ENCODE measurements at places on chromosomes 5 and 9.

DNA sequence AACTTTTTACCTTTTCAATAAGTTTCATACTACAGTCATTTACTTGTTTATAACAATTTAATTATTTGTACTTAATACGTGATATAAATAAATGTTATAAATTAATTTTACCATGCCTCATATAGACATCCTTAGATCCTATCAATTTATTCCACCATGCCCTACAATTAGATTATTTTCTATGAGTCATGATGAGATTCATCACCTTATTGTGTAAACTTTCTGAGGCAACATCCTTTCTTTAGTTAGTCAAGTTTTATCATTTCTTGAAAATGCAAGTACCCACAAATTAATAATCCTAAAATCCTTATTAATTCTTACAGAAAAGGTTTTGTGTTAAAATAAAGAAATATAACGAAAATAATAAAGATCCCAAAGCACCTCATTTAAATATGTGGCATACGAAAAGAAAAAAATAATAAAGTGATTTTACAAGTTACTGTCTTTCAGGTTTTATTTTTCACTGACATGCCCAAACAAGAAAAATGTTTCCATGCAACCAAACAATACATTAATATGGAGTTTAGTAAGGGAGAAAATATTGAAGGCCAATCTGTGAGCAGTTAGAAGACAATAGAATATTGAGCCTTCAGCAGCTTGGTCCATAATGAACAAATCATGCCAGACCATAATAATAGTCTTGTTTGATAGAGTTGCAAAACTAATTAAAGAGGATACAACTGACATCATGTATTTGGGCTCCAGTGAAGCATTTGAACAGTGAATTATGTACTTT lies 188.7 kb upstream of the MRPS30 start:
- DNase-seq, result no peak

- DNase-seq, result no peak
Observed at GRCh38 chr9:133735415-133735775, 2.8 kb downstream of the SARDH start.

DNA sequence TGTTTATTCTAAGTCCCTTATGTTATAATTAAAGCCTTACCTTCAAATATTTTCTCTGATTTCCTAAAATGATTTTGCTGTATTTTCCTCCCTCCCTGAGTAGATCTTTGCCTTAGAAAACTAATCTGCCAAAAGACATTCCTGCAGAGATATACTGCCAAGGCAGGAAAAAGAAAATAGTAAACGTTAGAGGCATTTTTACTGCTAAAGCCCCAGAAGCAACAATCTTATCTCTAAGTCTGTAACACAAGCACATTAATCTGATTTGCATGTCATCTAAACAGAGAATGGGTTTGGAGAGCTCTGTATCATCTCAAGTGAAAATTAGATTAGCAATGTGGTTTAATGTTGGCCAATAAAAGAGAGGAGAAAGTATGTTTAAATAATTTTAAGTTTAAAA lies 847.7 kb downstream of the MAT2B start:
- DNase-seq, result no peak

DNA sequence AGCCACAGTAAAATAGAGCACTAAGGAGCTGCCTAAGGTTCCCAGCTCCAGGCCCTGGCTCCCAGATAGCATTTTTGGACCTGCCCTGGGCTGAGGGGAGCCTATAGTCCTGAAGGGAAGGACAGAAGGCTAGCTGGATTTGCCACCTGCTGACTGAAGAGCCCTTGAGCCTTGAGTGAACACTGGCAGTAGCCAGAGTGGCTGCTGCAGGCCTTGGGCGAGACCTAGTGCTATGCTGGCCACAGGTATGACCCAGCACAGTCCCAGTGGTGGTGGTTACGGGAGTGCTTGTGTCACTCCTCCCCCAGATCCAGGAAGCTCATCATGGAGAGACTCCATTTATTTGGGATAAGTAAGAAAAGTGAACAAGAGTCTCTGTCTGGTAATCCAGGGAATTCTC lies 10.3 kb upstream of the STX17 start:
- no peak for DNase-seq

DNA sequence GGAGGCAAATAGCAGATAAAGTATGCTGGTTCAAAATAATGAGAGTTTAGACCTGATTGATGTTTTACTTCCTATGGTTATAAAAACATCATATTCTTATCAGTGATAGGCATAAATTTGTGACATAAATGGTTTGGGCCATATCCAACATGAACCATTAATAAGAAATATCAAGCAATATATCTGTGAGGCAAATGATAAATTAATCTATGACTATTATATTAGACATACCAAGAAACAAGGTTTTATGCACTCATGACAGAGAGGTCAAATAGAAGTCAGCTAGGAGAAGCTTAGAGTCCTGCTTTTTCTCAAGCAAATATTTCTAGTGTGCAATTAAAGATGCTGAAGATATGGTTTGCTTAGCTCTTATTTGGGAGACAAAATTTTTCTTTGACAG lies 10.4 kb downstream of the SMIM3 start:
- no peak for DNase-seq

GRCh38 chr9:125121146-125121545 lies 22.2 kb downstream of the SCAI start:
- no peak for DNase-seq

DNA sequence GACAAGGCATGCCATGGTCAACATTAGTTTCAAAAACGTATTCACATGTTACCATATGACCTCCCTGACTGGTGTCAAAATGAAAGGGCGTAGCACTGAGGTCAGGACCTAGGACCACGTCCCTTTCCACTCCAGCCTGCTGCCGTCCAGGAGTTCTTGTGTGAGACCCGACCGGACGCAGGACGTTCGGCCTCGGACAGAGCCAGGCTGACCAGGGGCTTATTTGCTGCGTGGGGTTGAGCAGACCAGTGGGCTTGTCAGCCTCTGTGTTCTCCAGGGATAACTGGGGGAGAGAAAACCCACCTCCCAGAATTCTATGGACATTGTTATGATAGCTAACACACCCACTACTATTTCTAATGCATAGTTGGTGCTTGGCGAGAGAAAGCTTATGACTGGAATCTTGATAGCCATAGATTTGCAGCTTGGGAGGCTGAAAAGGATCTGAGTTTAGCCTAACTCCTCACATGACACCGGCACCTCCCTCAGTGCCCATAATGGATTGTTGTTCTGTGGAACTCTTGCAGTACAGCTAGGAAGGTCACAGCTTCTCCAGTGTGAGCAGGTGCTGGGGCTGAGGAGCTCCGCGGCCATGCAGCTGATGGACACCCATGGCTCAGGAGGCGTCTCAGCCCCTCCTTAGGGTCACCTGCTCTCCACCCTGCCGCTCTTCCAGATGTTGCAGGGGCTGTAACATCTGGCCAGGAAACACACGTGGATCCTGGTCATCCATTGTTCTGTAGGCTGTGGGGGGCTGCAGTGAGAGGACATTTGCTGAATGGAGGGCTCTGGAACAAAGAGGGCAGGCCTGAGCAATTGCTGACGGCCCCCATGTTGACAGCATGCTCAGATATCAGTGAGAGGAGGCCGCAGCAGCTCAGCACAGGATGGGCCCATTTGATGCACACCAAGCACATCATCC lies 368.4 kb downstream of the IRX2 start:
- DNase-seq, result no peak

DNA sequence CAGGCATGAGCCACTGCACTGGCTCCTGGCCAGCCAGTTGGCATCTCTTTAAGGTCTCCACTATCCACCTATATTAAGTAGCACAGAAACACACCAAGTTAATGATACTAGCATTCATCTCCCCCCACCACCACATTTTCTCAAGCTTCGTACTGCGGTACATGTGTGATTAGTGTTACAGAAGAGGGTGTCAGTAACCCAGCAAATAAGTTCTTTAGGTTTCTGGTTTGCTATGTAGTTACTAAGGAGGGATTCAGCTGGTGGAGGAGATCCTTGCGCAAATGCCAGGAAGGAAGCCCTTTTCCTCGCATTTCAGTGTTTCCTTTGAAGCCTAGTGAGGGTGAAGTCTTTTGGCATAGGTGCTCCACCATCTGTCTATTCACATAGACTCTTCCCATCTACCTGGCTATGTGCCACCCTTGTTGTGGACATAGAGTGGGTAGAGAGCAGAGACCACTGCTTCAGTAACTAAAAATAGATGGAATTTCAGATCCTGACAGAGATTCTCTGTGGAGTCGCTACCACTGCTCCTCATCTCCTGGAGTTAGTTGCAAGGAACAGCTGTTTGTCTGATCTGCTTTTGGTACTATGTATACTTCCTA lies 16.7 kb downstream of the UBE2D2 start:
- no peak for DNase-seq

DNA sequence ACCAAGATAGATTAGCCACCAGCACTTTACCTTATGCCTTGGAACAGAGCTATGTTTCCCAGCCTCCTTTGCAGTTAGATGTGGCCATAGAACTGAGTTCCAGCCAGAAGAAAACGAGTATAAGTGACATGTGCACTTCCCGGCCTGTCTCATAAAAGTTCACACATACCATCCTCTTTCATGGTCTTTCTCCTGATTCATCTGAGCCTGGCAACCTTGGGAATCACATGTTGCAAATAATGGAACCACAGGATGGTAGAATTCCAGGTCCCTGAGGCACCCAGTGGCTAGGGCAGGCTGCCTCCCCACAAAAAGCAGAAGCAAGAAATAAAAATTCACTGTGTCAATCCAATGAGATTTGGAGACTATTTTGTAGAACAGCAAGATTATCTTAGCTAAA lies 128.1 kb downstream of the PDE4D start:
- no peak for DNase-seq

- DNase-seq, result no peak
Observed at GRCh38 chr5:127031863-127032232, 1.5 kb upstream of the MARCHF3 start.

DNA sequence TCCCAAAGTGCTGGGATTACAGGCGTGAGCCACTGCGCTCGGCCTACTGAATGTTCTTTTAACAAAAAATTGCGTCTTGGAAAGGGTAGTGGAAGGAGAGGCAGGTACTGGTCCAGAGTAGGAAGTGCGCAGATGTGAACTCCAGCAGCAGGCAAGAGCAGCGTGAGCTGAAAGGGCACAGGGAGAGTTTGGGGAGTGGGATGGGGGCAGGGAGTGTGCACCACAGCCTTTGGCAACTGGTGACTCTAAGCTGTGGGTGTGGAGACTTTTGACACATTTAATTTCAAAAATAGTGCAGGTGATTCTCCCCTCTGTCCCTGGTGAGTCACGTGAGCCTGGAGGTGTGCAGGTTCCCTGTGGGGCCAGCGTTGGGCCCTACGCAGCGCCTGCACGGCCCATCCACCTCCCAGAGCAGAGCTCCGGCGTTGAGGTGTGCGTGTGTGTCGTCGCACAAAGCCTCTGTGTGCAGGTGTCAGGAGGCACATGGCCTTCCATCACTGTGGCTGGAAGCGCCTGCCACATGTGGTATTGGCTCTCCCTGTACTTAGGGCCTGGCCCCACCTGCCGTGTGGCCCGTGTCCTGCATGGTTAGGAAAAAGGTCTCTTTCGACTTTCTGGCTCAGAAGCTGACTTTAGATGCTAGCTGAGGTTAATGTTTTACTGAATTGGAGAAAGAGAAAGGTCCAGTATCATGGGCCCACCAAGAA lies 11.5 kb downstream of the SQSTM1 start:
- no peak for DNase-seq

GRCh38 chr9:9846557-9846956 lies 766.2 kb downstream of the PTPRD start:
- no peak for DNase-seq

- no peak for DNase-seq
Observed at GRCh38 chr5:67246108-67246507, 49.5 kb upstream of the CD180 start.

DNA sequence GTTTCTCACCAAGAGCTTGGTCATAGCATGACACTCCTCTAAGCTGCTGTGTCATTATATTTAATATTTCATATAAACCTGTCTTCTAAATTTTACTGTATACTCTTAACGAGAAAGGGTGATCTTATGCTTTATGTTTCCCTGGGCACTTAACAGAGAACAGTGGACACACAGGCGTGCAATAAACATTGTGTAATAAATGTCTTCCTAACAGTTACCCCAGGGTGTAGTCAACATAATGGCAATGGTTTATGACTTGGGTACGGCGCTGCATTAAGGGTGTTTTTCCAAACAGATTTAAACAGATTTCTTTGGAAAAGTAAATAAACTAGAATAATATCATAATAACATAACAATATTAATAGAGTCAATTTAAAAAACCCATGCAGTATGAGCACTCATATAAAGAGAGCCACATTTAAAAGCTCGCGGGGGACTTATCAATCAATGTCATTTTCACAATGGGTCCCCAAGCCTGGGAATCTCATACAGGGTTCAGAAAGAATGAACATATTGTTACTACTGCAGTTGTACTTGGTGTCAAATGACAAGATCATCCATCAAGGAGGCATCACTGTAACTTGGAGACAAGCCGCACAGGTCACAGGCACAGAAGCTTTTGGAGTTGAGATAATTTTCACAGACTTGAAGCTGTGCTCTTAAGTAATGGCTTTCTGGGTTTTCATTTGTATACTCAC lies 376.4 kb downstream of the CTNND2 start:
- DNase-seq, result no peak

DNA sequence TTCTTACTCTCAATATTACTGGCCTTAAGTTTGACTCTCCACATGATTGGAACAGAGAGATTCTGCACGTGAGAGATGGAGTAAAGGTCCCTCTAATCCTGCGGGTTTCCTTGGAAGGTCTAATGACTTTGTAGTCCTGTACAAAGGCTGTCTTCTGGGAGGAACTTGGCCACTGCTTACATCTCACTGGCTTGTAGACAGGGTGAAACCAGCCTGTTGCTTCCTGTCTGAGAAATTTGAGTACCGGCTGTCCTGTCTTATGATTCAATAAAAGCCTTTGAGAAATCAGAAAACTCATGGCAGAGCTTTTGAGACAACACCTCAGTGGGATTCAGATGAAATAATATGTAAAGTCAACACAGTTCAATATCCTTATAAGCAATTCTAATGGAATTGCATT lies 43.0 kb downstream of the IL31RA start:
- no peak for DNase-seq

- DNase-seq, result no peak
Observed at GRCh38 chr5:71836559-71837112, 117.6 kb downstream of the CARTPT start.

DNA sequence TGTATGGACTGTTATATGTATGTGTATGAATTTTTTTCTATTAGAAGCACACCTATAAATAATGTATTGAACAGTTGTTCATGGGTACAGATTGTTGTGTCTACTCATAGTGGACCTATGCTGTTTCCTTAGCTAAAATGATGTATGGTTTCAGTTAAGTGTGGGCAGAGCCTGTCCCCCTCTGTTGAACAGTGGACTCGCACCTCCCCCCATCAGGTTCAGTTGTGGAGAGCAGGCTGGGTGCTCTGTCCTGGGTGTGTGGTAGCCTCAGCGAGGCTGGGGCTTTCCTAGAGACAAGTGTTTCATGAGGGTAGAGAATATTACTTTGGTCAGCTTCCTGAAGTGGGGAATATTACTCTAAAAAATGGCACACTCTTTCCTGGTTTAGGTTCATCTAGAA lies 47.4 kb upstream of the LRRTM2 start:
- no peak for DNase-seq

DNA sequence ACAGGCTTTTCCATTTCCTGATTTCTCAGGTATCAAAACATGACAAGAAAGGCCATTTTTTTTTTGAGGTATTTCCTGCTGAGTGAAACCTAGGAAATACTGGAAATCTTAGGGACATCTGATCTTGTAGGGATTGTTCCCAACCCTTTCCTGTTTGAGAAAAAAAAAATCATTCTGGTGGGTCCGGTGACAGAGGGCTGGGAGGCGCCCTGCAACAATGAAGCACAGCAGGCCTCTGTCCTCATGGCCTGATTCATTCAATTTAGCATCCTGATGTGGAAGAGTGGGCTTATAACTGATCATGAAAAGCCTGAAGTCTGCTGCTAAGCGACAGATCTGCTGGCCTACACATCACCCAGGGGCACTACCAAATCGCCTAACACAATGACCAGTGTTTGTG lies 3.0 kb upstream of the C9orf153 start:
- no peak for DNase-seq

- DNase-seq, result no peak
Observed at GRCh38 chr9:274406-274805, 59.7 kb downstream of the DOCK8 start.

Data from stimulated activated CD8-positive, alpha-beta memory T cell treated with anti-CD3 and anti-CD28 coated beads, Interleukin-2, amount 100 ng/mL, for 1 hour (primary cell).